Right cardiac atrium (tissue), 5 donors: ENCODE measurements at places on chromosomes 3 and 15. TPM values are rescaled to one million over a fixed set of nuclear protein-coding genes. Genes with fewer than 3 reads are reported as not detected.

LRTM1 gene
- polyA plus RNA-seq: not detected

KBTBD13 gene
- 6.9 TPM for polyA plus RNA-seq

DPPA4 gene
- polyA plus RNA-seq: not detected

IL12A gene
- 0.29 TPM for polyA plus RNA-seq

IQCF5 gene
- not detected for polyA plus RNA-seq

ALDH1A2 gene
- polyA plus RNA-seq: 14.7 TPM

TGM5 gene
- 0.02 TPM for polyA plus RNA-seq

CCDC54 gene
- polyA plus RNA-seq: not detected

CD80 gene
- polyA plus RNA-seq: 0.14 TPM

AGTR1 gene
- polyA plus RNA-seq: 23.7 TPM

SERINC4 gene
- 0.41 TPM for polyA plus RNA-seq

- no peak for DNase-seq
Measured at GRCh38 chr3:33433843-33434242, 6.4 kb downstream of the UBP1 start.

DNA sequence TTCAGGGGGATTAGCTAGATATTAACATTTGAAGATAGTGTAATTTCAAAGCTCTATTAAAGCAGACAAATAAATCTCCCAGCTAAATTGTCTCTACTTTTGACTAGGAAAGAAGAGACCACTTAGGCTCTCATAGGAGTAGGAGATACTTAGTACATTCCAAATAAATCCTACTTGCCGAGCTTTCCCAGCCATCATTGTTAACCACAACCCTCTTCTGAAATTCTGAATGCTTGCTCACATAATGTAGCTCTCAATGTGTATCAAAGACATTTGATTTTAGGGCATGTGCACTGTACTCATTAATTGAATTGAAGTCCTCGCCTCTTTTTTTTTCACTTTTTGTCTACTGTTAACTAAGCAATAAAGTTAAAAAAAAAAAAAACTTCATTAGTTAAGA is 598.2 kb upstream of the ADAMTS9 start:
- no peak for DNase-seq

DNA sequence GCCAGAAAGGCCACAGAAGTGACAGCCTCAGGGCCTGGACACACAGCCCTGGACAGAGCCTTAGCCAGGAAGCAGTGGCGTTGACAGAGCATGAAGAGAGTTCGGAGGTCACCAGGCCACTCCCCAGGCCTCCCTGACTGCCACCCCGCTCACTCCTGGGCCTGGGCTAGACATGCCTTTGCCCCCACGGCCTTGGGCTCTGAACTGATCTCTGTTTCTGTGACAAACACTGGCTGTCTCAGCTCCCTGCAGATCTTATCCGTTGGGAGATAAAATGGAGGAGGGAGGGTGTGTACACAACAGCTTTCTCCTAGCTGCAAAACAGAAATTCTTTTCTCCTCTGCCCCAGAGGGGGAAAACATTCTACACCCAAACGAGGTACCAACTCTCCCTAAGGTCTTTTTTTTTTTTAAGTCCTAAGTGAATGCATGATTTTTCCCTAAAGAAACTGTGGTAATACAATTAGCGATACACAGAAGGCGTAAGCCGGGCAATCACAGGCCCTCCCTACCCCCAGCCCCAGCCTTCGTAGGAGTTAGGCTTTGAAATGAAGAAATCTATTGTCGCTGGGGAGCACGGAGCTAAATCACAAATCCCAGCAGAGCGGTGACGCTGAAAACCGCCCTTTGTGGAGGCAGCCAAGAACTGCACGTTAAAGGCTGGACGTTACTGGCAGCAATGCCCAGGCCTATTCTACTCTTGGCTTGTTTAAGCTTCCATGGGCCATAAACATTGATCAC is 45.0 kb downstream of the SRGAP3 start:
- no peak for DNase-seq

GRCh38 chr3:155426524-155427230 is 133.2 kb upstream of the STRIT1 start:
- DNase-seq: no peak

DNA sequence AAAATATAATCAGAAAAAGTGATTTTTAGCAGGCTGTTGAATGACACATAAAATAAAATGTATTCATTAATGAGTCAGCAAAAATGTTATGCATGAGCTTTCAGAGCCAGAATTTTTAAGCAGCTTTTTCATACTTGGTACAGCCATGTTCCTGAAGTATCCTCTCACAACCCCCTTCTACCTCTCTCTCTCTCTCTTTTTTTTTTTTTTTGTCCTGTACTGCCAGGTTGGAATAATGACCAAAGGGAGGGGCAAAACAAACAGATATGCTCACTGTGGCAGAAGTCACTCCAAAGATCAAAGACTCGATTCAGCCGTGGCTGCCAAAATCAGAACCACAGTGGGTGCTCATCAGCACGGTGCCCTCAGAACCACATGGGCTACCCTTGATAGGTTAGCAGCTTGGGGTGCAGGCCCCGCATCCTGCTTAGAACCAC is 383.0 kb downstream of the ZBTB20 start:
- DNase-seq: no peak

- DNase-seq: no peak
Measured at GRCh38 chr15:35740761-35741160, 194.8 kb upstream of the DPH6 start.
